ENCODE measurements at places on chromosomes 3 and 15.

DNA sequence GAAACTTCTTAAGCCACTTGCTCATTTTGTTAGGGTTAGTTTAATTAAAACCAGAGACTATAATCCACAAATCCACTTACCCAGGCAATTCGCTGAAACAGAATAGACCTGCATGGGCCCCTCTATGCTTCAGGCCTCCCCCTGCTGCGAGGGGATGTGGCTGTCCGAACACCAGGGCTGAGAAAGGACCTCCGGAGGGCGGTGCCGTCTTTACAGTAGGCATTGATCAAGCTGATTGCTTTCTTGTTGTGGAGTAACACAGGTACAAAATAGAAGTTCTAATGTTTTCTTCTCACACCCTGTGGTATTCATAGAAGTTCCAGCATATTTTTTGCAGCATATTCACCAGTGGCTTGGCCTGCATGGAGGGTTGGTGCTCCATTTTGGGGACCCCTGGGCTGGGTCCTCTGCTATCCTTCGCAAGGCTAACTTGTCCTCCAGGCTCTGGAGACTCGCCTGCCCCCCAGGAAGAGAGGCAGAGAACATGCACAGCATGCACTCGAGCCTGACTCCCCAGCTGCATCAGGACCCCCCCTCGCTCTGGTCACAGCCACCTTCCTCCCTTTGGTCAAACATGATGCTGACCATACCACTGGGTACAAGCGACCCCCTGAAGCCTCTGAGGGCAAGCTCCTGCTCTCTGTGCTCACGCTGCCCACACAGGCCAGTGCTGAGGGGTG, 55.3 kb downstream of the TPRA1 start:
- no peak for DNase-seq

- DNase-seq, result no peak
These were observed 123.3 kb upstream of the CTNNB1 start for GRCh38 chr3:41075975-41076374.

GRCh38 chr15:66004618-66005262, 135.4 kb downstream of the RAB11A start:
- no peak for DNase-seq

DNA sequence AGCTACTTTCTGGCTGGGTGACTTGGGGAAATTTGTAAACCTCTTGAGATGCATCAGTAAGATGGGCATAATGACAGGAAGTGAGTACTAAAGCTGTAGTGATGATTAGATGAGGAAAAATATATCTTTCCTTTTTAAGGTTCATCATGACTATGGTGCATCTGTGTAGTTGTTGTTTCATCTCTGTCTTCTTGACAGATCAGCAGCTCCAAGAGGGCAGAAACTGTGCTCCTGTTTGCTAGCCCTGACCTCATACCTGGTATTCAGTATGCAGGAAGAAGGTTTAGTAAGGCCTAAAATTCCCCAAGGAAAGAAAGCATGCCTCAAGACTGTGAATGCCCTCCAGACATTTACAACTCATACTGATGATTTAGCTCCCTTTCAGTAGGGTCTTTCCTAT, 82.5 kb upstream of the PSMD6 start:
- DNase-seq, result no peak

- DNase-seq, result no peak
These were observed 82.9 kb downstream of the MYO9A start for GRCh38 chr15:72034859-72035650.

GRCh38 chr3:56775838-56776555, 25.8 kb downstream of the ARHGEF3 start:
- no peak for DNase-seq

GRCh38 chr3:188294113-188294512, 140.2 kb downstream of the LPP start:
- DNase-seq, result no peak

DNA sequence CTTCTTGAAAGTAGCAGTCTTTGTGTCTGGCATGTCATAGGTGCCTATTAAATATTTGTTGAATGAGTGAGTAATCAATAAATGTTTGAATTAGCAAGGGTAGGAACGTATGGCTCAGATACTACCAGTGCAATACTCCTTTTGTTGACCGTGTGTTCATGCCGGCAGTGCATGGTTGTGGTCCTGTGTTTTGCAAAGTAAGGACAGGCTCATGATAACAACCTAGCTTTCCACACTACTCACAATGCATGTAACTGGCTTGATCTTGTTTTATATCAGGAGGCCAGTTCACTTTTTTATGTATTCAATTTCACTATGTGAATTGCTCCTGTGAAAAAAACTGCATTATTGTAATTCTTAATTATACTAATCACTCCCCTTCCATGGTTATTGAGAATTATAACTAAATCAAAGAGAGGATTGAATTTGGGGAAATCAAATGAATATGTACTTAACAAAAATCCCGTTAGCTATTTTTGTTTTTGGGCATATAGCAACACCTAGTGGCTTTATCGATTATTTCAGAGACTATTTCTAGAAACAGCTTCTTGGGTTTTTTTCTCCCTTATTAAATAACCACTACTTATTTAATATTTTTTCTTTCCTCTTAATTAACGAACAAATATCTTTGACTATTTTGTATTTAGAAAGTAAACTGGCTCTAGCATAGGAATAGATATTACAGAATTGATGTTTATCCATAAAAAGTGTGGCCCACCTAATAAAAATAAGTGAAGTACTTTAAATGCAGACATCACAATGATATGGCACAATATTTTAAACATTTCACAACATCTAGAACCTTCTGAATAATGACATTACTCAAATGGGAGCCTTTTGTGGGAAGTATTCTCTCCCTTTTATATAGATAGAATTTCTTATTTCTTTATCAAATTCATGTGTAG, 218.5 kb downstream of the BBX start:
- no peak for DNase-seq

All from activated naive CD4-positive, alpha-beta T cell treated with anti-CD3 and anti-CD28 coated beads, Interleukin-2, amount 50 U/mL, for 16 hours (primary cell).